ENCODE measurements at places on chromosomes 12 and 14.

DNA sequence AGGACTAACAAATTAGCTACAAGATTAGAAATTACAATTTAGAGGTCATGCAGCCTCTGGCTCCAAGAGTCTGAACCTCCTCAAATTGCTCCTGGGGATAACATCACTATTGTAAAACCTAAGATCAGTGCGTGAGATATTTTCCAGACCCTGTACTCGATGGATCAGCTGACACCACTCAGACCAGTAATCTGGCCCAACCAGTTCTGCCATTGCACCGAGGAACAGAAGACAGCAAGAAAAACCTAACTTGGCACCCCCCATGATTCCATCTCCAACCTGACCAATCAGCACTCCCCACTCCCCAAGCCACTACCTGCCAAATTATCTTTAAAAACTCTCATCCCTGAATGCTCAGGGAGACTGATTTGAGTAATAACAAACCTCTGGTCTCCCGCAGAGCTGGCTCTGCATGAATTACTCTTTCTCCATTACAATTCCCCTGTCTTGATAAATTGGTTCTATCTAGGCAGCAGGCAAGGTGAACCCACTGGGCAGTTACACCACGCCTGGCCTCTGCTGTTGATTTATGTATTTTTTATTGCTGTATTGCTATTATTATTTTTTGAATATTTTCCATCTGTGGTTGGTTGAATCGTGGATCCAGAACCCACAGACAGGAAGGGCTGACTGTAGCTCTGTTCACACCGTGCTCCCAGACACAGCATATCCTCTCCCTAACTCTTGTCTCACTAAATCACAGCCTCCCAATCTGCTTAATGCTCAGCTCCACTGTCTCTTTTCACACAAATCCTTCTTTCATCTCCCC lies 9.2 kb downstream of the HEBP1 start:
- DNase-seq, result no peak

- DNase-seq, result no peak
Observed at GRCh38 chr14:55381561-55381960, 30.1 kb downstream of the ATG14 start.

- peak; percentile 23 for DNase-seq
Observed at GRCh38 chr14:89507521-89507920, 90.5 kb upstream of the FOXN3 start.

DNA sequence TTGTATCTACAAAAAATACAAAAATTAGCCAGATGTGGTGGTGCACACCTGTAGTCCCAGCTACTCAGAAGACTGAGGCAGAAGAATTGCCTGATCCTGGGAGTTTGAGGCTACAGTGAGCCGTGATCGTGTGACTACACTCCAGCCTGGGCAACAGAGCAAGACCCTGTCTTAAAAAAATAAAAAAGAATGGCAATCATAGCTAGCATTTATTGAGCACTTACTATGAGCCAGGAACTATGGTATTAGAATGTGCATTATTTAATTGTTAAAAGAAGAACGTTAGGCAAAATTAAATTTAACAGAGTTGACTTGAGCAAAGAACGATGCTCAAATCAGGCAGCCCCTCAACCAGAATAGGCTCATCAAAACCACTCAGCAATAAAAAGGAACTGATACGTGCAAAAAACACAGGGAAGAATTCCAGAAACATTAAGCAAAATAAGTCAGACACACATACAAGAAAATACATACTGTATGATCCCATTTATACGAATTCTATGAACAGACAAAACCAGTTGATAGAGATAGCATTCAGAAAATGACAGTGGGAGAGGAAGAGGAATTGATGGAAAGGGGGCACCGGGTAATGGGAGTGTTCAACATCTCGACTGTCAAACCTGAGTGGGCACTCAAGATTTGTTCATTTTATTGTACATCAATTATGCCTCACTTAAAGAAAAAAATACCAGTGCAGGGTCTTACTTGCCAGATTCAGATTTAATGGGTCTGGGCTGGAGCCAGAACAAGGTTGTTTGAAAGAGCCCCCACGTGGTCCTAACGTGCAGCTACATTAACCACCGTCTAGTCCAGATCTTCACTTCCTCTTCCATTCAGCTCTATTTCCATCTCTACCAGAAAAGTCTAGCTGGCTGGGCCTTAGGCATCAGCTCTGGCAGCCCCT lies 8.0 kb downstream of the SCNN1A start:
- no peak for DNase-seq

DNA sequence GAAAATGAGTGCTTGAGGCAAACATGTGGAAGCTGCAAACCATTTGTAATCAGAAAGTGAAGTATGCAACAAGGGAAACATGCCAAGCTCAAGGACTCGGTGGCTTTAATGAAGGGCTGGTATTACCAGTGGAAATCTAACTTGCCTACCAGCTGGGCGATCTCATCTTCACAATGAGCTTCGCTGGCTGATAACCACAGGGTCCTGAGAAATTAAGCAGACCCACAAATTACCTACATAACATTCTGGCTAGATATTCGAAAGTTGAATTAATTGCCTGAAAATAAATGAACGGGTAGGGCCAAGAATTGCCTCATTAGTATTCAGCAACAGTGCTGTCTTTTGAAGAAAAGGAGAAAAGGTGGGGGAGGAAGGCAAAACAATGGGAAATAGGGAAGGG lies 439.4 kb downstream of the PDZRN4 start:
- DNase-seq, result no peak

GRCh38 chr12:19085090-19085489 lies 44.4 kb upstream of the PLEKHA5 start:
- no peak for DNase-seq
